ENCODE measurements at places on chromosomes 11 and 22.

- no peak for DNase-seq
Observed at GRCh38 chr11:36619502-36619901, 21.5 kb upstream of the RAG2 start.

GRCh38 chr22:28728621-28729313 lies 12.9 kb downstream of the CHEK2 start:
- no peak for DNase-seq

DNA sequence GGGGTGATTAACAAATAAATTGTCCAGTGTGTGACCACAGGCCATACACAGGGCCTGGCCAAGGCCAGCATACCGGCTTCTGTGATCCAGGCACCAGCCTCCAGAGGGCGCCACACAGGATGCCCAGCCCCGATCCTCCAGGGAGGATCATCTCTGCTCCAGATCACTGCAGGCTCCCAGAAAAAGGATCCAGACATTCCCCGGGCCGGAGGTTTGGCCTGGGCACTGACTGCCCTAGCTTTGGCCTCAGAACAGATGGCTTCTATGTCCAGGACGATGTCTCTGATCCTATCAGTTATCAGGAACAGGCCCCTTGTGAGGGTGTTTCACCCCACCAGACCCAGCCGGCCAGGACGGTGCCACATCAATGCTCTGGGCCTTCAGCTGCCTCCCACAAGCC lies 74.5 kb upstream of the LMO1 start:
- no peak for DNase-seq

- no peak for DNase-seq
Observed at GRCh38 chr22:46942799-46943785, 180.6 kb downstream of the TBC1D22A start.

GRCh38 chr22:29095459-29095858 lies 22.6 kb downstream of the KREMEN1 start:
- DNase-seq = peak; percentile 25

- no peak for DNase-seq
Observed at GRCh38 chr11:66891851-66892660, 35.2 kb downstream of the LRFN4 start.

GRCh38 chr11:9646324-9646723 lies 17.6 kb upstream of the SWAP70 start:
- no peak for DNase-seq

DNA sequence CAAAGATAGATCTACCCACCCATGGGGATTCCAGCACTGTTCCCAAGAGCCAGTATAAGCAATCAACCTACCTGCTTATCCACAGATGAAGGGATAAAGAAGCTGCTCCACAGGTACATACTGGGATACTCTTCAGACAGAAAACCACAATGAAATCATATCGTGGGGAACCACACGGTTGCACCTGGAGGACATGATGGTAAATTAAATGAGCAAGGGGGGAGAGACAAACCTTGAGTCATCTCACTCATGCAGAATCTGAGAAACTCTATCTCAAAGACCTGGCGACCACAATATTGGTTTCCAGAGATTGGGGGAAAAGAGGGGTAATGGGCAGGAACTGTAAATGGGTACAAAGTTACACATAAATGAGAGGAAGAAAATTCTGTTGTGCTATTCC lies 14.5 kb downstream of the RGL4 start:
- no peak for DNase-seq

DNA sequence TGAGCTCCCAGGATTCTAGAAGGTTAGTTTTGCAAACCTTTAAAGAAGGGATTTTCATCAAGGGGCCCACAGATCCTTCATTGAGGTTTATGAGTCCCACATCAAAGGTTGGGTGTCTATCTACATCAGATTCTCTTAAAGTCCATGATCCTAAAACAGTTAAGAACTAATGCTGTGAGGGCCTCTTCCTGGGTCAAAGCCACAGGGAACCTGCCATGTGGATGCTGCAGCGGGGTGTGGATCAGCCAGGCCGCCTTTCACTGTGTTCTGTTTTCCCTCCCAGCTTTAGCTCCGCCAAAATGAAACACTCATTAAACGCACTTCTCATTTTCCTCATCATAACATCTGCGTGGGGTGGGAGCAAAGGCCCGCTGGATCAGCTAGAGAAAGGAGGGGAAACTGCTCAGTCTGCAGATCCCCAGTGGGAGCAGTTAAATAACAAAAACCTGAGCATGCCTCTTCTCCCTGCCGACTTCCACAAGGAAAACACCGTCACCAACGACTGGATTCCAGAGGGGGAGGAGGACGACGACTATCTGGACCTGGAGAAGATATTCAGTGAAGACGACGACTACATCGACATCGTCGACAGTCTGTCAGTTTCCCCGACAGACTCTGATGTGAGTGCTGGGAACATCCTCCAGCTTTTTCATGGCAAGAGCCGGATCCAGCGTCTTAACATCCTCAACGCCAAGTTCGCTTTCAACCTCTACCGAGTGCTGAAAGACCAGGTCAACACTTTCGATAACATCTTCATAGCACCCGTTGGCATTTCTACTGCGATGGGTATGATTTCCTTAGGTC lies 5.3 kb downstream of the SERPIND1 start:
- no peak for DNase-seq

GRCh38 chr11:28058333-28058732 lies 49.6 kb downstream of the KIF18A start:
- DNase-seq = no peak

DNA sequence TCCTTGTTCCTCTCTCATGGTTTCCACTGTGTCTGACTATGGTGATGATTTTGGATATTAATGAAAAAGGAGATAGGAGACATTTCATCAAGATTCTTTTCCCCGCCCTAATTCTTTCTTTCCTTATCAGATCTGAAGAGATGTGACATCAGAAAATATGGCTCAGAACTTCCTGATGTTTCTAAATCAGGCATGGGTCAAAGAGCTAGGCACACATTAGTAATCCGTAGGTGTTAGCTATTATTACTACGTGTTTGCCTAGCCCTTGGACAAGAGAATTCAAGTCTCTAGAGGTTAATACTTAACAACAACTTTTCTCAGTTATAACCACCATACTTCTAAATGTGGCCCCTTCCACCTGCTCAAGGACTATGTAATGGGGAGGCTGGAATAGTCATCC lies 5.8 kb downstream of the JOSD1 start:
- DNase-seq = no peak

GRCh38 chr22:26322179-26322905 lies 106.7 kb upstream of the ASPHD2 start:
- no peak for DNase-seq

GRCh38 chr11:134486704-134487103 lies 74.7 kb upstream of the B3GAT1 start:
- DNase-seq = no peak

DNA sequence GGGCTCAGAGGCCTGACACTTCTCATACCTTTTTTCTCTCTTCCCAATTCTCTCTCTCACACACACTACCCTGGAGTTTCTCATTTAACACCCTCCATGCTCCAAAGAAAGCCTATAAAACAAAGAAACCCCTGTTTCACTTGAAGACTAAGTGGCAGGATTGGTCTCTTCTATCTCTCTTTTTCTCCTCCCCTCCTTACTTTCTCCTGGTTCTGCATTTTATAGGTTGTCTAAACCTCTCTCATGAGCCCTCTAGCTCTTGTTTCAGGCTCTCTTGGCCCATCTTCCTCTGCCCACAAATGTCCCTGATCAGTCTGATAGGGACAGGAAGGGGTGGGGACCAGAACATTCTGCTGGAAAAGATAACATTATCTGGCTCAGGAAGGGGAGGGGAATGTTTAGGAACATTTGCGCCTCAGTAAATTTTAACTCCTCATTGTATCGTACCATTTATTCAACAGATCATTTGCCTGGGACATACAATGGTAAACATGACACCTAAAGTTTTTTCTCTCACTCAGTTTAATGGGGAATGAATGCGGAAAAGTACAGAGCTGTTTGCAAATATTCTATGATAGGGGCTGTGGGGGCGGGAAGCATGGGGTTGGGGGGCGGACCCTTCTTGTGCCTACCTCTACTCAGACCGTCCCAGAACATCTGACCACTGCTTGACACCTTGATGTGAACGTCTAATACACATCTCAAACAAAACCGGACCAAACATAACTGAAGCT lies 10.8 kb downstream of the CRYBA4 start:
- DNase-seq = no peak

GRCh38 chr22:23129149-23129548 lies 12.6 kb downstream of the RSPH14 start:
- DNase-seq = no peak

- no peak for DNase-seq
Observed at GRCh38 chr11:74550991-74551753, 41.2 kb upstream of the POLD3 start.

- DNase-seq = no peak
Observed at GRCh38 chr11:69533296-69534165, 52.1 kb downstream of the LINC01488 start.

DNA sequence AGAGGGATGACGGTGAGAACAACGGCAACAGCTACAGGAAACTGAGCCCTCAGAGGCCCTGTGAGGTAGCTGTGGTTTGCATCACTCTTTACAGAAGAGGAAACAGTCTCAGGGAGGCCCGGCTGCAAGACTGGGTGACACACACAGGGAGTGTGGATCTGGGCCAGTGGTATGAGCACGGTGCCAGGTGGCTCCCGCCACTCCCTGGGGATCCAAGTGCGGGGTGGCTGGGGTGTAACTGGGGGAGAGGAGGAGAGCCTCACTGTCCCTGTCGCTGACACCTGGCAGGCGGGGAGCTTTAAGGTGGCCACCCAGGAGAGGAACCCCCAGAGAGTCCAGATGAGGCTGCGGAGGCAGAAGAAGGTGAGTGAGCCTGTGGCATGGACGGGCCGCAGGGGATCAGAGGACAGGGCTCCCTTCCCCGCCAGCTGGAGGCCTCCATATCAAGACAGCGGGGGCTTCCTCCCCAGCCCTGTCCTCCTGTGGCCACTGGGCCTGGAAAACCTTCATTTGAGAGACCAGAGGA lies 5.6 kb downstream of the RGL4 start:
- no peak for DNase-seq

DNA sequence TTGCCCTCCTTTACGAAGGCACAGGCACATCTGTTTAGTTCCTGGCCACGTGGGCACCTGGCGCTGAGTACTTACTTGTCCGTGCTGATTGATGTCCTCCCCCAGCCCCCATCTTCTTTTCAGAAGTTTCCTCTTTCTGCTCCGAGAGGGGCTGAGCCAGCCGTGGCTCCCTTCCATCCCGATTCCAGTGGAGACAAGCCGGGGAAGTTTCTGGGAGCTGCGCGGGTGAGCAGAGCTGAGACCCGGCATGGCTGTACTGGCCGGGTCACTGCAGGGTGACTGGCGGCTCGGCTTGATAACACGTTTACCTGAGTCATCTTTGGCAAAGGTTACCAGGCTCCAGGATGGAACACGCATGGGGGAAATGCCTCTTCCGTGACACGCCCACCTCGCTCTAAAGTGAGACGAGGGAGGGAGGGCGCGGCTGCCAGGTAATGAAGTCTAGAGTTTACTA lies 45.4 kb upstream of the ATXN10 start:
- peak; percentile 85 for DNase-seq

GRCh38 chr22:38872831-38873248 lies 824 bp upstream of the CBX6 start:
- DNase-seq = no peak

- no peak for DNase-seq
Observed at GRCh38 chr11:93389737-93390136, 59.2 kb downstream of the DEUP1 start.

DNA sequence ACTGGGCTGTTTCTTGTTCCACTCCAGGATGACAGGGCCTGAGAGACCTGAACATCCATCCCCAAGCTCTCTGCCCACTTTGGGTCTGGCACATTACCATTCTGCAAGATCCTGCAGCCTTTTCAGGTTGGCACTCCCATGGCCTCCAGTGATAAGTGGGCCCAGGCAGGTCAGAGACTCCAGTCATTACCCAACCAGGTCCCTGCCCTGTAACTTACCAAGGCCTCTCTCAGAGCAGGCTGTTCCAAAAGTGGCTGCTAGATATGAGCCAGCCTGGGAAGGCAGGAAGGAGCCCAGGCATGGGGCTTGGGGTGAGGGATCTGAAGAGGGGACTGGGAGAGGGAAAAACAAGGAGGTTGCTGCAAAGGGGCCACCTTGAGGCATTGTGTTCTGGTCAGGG lies 35.9 kb downstream of the KCNQ1OT1 start:
- no peak for DNase-seq

DNA sequence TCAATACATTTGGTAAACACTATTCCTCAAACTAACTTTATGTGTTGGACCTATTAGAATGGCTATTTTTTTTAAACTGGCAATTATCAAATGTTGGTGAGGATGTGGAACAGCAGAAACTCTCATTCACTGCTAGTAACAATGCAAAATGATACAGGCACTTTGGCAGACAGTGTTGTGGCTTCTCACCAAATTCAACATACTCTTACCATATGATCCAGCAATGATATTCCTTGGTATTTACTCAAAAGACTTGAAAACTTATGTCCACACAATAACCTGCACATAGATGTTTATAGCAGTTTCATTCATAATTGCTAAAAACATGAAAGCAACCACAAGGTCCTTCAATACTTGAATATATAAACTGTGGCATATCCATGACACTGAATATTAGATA lies 112.5 kb upstream of the TP53AIP1 start:
- DNase-seq = no peak

- DNase-seq = no peak
Observed at GRCh38 chr22:25485626-25486545, 78.6 kb upstream of the GRK3 start.

DNA sequence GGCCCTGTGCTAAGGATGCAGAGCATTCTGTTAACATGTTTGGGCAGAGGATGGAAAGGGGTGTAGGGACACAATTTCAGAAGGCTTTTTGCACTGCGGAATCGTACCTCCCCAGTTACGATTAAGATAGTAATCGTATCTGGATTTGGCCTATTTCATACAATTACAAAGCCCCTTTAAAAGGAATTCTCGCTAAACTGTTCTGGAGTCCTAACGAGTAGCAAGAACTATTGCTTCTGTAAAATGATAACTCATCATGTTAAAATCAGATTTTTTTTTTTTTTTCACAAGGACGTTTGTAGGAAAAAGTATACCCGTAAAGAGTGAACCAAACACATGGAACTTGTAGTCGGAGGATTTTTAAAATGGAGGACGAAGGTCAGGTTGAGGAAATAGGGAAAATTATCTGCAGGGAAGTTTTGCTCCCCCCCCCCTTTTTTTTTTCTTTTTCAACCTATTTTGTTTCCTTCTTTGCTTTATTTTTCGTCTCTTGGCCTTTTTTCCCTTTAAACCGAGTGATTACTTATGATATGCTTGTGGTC lies 934 bp downstream of the HSD17B12 start:
- no peak for DNase-seq

GRCh38 chr11:112143597-112143996 lies 20.3 kb downstream of the IL18 start:
- no peak for DNase-seq

GRCh38 chr11:44016546-44017442 lies 31.0 kb upstream of the ACCSL start:
- DNase-seq = no peak

GRCh38 chr11:94401773-94402265 lies 600 bp upstream of the GPR83 start:
- no peak for DNase-seq

Data from DMS153 (cell line).